Activated T-helper 17 cell treated with anti-CD3 and anti-CD28 coated beads, Interleukin-2, amount 50 U/mL, for 72 hours (primary cell): ENCODE measurements at places on chromosomes 3 and 15.

GRCh38 chr3:42129014-42129953 is 38.1 kb downstream of the TRAK1 start:
- ATAC-seq: peak; percentile 82

DNA sequence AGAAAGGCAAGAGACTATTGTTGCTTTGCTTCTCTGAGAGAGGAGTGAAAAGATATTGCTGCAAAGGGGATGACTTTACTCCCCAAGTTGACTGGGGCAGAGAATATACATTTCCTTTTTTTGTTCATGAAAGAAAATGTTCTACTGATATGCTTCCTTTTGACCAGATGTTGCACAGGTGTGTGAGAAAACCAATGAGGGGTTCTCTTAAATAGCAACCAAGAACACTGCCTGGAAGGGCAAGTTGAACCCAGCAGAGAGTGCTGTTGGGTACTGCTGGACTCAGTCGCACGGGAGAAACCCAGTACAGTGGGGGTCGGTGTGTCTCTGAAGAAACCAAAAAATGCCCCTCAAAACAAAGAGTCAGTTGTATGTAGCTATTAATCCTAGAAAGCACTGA is 101.2 kb downstream of the CHST2 start:
- no peak for ATAC-seq

GRCh38 chr3:149495581-149496125 is 21.2 kb downstream of the TM4SF4 start:
- peak; percentile 30 for ATAC-seq

GRCh38 chr3:5095886-5096285 is 26.2 kb upstream of the ARL8B start:
- ATAC-seq: no peak

- no peak for ATAC-seq
Observed at GRCh38 chr3:68135067-68135466, 480.7 kb upstream of the SUCLG2 start.

- no peak for ATAC-seq
Observed at GRCh38 chr15:51234176-51234927, 104.0 kb downstream of the CYP19A1 start.

GRCh38 chr3:190673148-190673547 is 159.3 kb downstream of the IL1RAP start:
- no peak for ATAC-seq

- no peak for ATAC-seq
Observed at GRCh38 chr15:59384507-59384906, 11.8 kb upstream of the MYO1E start.

DNA sequence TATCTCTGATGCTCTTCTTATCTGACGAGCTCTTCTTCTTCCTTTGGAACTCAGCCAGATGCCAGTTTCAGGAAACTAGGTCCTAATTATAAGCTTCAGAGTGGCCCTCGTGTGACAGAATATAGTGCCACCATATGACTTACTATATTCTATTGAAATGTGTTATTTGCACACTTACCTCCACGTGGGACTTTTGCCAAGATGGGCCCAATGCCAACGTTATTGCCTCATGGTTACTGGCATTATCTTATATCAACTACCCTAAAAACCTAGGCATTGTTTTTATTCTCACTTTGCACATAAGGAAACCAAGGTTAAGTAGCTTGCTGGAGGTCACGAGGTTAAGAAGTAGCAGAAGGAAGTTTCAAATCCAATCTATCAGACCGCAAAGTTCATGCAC is 71.3 kb upstream of the SLCO3A1 start:
- no peak for ATAC-seq

- ATAC-seq: peak; percentile 55
Observed at GRCh38 chr3:42572278-42572677, 9.5 kb downstream of the SEC22C start.

- no peak for ATAC-seq
Observed at GRCh38 chr3:143634991-143635390, 213.3 kb downstream of the SLC9A9 start.

- ATAC-seq: peak; percentile 98
Observed at GRCh38 chr3:106119614-106120082, 250.8 kb upstream of the CBLB start.

- ATAC-seq: peak; percentile 88
Observed at GRCh38 chr3:153138276-153139210, 23.5 kb upstream of the RAP2B start.

GRCh38 chr15:39127925-39128617 is 452.8 kb upstream of the THBS1 start:
- ATAC-seq: peak; percentile 78
